ENCODE measurements at places on chromosomes 1 and 21. TPM values are rescaled to one million over a fixed set of nuclear protein-coding genes. Genes with fewer than 3 reads are reported as not detected.

Gene IVL
- total RNA-seq, result not detected

Gene SFN
- 584 TPM for total RNA-seq

Gene HAO2
- not detected for total RNA-seq

Gene CCDC27
- not detected for total RNA-seq

Gene SPATA45
- total RNA-seq, result not detected
